ENCODE measurements at places on chromosomes 2 and 18. TPM values are rescaled to one million over a fixed set of nuclear protein-coding genes. Genes with fewer than 3 reads are reported as not detected.

The ZC3H6 gene
- total RNA-seq = 7.9 TPM

DNA sequence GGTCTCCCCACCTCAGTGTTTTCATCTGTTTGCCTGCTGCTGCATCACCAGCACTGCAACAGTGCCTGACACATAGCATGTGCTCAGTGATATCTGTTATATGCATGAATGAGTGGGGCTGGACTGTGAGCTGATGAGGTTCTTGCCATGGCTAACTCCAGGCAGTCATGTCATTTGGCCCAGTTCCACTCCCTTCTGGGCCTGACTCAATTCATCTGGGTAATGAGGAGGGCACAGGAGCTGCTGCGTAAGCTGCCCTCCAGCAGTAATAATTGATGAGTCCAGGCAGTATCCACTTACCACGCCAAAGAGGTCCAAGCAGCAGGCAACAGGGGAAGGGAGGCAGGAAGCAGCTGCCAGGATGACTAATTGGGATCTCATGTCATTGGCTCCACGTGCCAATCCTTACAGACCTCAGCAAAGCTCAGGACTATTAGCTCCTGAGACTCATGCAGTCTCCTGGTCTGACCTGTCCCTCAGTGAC is 34.1 kb upstream of the MAT2A start:
- no peak for DNase-seq

The SCTR gene
- total RNA-seq = not detected

GRCh38 chr18:79227621-79228020 is 158.4 kb downstream of the ATP9B start:
- DNase-seq = no peak

The GRHL1 gene
- total RNA-seq = 2.0 TPM

The RBM43 gene
- 8.1 TPM for total RNA-seq

The LOXL3 gene
- 28.3 TPM for total RNA-seq

GRCh38 chr2:112784199-112785189 is at the start of gene IL1A:
IL1A (minus strand) TSS chr2:112784493; CDS start chr2:112783770, 723 bp downstream.
- no peak for DNase-seq

- DNase-seq = no peak
Observed at GRCh38 chr18:51151568-51152511, 45.6 kb downstream of the MEX3C start.

Data from neural crest cell (in vitro differentiated cells).